ENCODE measurements at places on chromosomes 6 and 20.

GRCh38 chr20:50930976-50931305, 296 bp downstream of the ADNP start:
- no peak for DNase-seq

GRCh38 chr20:32336918-32337347, 21.2 kb upstream of the ASXL1 start:
- DNase-seq: peak; percentile 85

GRCh38 chr6:33439956-33440648, 14.3 kb upstream of the ZBTB9 start:
- no peak for DNase-seq

GRCh38 chr6:73523434-73524123, 2.7 kb upstream of the EEF1A1 start:
- DNase-seq: peak; percentile 76

DNA sequence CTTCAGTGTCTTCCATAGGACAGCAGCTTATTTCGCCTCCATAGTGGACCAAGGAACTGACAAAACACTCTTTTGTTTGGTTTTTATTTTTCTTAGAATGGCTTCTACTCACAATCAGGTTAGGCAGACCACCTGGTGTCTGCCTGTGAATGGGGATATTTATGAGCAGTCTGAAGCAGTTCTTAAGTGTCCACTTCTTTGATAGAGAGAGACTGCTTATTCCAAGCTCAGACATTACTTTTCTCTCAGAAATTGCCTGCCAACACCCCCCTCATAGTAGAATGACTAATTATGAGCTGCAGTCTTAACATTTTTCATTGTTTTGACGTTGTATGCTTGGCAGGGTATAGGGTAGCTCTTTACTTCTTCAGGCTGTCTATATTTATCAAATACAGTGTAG, 174.7 kb downstream of the ZFAND3 start:
- no peak for DNase-seq

DNA sequence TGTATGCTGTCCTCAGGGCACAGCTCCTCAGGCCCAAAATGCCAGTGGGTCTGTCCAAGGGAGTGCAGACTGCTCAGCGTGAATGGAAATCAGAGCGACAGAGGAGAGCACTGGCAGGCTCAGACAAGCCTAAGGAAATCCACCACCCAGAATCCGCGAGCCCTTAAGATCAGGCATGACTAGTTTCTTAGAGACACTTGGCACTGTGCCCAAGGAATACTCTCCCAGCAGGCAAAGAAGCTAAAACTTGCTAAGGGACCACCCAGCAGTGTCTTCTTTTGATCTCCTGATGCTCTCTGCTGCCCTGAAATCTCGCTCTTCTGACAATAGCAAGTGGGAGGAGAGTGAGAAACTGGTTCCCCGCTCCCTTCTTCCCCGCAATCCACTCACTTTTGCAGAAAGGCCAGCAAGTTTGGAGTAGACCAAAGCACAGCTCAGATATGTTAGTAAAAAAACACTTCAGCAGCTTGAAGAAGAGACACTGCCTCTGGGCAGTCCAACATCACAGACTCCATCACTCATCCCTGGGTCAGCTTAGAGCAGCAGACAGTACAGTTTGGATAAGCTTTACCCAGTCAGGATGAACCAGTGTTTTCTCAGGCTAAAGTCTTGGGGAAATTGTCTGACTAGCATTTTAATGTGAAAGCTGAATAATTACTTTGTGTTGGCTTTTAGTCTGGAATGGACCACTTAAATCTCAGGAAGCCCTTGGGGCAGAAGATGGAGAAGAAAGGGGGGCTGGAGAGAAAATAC, 32.4 kb downstream of the TRAF3IP2 start:
- DNase-seq: no peak

DNA sequence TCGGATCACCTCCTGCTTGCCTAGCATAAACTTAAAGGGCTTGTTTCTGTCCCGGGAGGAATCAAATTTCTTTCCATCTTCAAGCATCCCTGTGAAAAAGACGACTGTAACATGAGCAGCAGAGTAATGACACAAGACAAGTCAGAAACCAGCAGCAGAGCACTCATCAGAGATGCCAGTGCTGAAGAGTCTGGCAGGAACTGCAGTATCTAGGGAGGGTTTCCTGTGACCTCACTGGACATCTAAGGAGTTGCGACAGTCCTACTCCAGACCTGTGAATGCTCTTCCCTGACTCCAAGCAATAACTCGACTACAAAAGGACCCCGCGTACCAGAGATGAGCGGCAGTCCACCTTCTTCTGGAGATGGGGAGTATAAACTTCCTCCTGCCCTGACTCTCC, 17.3 kb downstream of the FKBP1A start:
- DNase-seq: peak; percentile 37

GRCh38 chr6:167528976-167529375, 204.1 kb downstream of the TTLL2 start:
- no peak for DNase-seq

DNA sequence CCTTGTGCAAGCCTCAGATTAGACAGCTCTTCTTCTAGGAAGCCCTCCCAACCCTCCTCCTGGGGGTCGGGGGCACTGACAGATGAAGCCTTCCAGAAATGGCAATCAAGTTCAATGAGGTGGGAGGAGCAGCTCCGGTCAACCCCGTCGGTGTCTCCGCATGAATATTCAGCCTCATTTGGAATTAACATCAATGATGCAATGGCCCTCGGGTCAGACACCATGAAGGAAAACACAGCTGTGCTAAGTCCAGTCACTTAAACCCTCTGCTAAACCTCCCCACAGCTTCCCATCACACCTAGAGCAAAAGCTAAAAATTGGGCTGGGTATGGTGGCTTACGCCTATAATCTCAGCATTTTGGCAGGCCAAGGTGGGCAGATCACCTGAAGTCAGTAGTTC, 36.5 kb downstream of the ZNF217 start:
- DNase-seq: no peak

DNA sequence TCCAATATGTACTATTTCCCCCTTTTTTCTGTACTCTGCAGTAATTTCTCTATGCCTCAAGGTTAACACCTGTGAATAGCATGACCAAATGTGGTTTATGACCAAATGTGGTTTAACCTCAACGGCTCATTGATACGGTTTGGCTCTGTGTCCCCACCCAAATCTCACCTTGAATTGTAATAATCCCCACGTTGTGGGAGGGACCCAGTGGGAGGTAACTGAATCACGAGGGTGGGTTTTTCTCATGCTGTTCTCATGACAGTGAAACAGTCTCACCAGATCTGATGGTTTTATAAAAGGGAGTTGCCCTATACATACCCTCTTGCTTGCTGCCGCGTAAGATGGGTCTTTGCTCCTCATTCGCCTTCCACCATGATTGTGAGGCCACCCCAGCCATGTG, 18.7 kb downstream of the DEK start:
- no peak for DNase-seq

- DNase-seq: no peak
These were observed 439.8 kb downstream of the BMP2 start for GRCh38 chr20:7207186-7207798.

DNA sequence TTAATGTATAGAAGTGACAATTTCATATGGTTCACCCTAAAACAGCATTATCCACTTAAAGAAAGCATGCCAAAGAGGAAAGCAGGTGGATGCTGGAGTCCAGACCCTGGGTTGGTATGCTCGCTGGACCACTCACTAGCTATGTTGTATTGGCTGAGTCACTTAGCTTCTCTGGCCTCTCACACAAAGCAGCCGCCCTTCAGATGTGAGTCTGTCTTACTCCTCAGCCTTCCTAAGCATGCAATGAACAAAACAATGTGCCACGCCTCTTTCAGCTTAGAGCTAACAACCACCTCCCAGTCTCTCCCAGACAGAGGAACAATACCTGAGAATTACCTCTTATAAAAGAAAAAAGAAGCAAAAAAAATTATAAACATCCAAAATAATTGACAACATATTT, 29.4 kb downstream of the SIM1 start:
- no peak for DNase-seq

DNA sequence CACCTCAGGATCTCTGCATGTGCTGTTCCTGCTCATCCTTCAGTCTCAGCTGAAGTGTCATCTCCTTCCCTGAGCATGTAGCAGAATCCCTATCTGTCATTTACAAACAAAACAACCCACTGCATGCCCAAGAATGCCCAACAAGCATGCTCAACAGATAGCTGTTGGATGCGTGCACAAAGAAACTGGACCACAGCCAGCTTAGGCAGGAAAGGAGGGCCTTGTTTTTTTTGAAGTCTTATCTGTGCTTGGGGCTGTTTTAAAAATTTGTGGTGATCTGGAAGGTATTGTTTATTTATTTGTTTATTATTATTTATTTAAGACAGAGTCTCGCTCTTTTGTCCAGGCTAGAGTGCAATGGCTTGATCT, 18.5 kb upstream of the SLC16A10 start:
- DNase-seq: no peak

- peak; percentile 55 for DNase-seq
These were observed 2.1 kb upstream of the CDKN1A start for GRCh38 chr6:36676141-36677058.

GRCh38 chr6:44180406-44180805, 21.8 kb downstream of the CAPN11 start:
- DNase-seq: no peak

GRCh38 chr20:15033891-15034290, 696.5 kb upstream of the FLRT3 start:
- DNase-seq: no peak

DNA sequence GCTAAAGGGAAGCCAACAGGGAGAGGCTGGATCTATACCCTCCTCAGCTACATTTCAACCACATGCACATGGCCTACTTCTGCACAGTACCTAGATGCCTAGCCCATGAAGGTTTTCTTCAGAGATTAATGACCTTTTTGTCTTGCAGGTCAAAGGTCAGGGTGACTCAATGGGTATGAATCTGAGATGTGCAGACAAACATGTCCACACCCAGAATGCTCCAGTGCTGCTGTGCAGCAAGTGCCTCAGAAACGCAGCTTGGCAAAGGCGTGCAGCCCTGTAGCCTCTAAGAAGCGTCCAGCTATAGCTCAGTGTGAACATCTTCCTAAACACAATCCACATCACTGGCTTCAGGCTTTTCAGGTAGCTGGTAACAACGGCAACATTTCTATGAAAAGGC, 24.4 kb downstream of the MAP1LC3A start:
- DNase-seq: no peak

- DNase-seq: no peak
These were observed 332.2 kb downstream of the KHDRBS2 start for GRCh38 chr6:61953851-61954250.

GRCh38 chr6:57342148-57342669, 24.8 kb downstream of the PRIM2 start:
- DNase-seq: no peak

DNA sequence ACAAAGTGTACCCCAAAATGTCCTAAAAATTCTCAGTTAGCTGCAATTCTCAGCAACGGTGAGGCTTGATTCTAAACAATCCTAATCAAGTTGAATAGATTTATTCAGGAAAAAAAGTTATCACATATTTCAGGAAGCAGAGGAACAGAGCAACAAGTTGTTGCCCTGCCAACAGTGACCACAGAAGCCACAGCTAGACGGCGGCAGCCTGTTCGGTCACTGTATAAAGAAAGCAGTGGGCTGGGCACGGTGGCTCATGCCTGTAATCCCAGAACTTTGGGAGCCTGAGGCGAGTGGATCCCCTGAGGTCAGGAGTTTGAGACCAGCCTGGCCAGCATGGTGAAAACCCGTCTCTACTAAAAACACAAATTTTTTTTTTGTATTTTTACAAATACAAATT, 171.2 kb upstream of the BMP5 start:
- DNase-seq: peak; percentile 74

GRCh38 chr20:33667245-33667675, 517 bp downstream of the ACTL10 start:
- DNase-seq: no peak

GRCh38 chr20:57262784-57263609, 3.4 kb downstream of the BMP7 start:
- no peak for DNase-seq

GRCh38 chr6:34331371-34332050, 61.0 kb downstream of the NUDT3 start:
- no peak for DNase-seq

- no peak for DNase-seq
These were observed 63.6 kb downstream of the SSR1 start for GRCh38 chr6:7249391-7249790.

GRCh38 chr6:108091288-108091687, 16.7 kb upstream of the OSTM1 start:
- DNase-seq: no peak

GRCh38 chr20:9409981-9410380, 104.4 kb upstream of the LAMP5 start:
- DNase-seq: no peak

- no peak for DNase-seq
These were observed 71.9 kb upstream of the MLN start for GRCh38 chr6:33875696-33876095.

DNA sequence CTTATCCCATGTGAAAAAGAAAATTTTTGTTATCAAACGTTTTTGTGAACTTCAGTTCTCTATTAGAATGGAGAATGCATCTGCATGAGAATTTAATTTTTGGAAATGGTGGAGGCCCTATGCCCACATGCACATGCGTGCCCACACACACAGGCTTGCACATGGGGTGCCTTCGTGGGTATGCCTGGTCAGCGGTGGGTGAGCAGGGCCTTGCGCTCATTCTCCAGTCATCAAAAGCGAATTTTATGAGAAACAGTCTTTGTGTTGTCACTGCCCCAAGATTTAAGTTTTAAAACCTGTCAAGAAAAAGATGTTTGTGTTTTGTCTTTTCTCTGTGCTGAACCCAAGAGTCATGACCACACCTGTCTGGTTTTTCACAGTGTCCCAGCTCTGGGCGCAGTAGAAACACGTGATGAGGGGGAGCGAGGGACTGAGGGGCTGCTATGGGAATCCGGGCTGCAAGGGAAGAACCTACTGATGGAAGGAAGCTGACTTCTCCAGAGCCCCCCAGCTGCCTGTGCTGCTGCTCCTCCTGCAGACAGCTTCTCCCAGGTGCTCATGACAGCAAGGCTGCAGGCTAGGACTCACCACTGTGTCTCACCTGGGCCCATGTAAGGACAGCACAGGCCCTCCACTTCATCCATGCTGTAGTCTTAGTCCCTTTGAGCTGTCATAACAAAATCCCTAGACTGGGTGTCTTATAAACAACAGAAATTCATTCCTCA, 153.6 kb downstream of the SYCP2 start:
- DNase-seq: no peak

GRCh38 chr6:30325150-30325872, 1.4 kb upstream of the TRIM39 start:
- peak; percentile 20 for DNase-seq

GRCh38 chr6:79946272-79947190, 822 bp downstream of the ELOVL4 start:
- DNase-seq: no peak

- DNase-seq: no peak
These were observed 41.2 kb upstream of the MTRF1L start for GRCh38 chr6:153043719-153044118.

DNA sequence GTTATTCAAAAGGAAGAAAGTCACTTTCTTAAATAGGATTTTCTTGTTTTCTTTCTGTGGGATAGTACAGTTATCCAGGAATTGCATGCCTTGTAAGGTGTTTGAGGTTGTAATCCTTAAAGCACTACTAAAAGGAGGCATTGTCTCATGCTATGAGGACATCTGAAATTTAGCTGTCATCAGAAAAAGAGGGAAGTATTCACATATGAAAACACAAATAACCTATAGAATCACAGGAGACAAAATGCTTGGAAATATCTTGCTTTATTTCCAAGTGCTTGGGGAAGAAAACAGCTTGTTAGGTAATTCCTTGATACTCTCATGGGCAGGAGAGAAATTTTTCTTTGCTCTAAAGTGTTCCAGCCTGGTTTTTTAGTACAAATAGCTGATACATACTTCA, 40.1 kb downstream of the HECA start:
- DNase-seq: peak; percentile 59

All from inflammatory macrophage (primary cell).